Trophoblast cell (in vitro differentiated cells and primary cell): ENCODE measurements at places on chromosomes 2 and 18.
A peak's percentile ranks its signal among the peaks of the same experiment; 100 is the strongest.

- DNase-seq, result no peak
- no peaks in the 10 kb centered on the region for H3K27me3 ChIP-seq
- no peaks in the 10 kb centered on the region for H3K4me1 ChIP-seq
- H3K4me3 ChIP-seq, result no peak overlapping the region
- peaks cover 32% of the 10 kb centered on the region for H3K36me3 ChIP-seq
These were observed 64.1 kb downstream of the NRP2 start for GRCh38 chr2:205746420-205746785.

- no peak for DNase-seq
- H3K4me1 ChIP-seq, result no peaks in the 10 kb centered on the region
- H3K36me3 ChIP-seq, result no peaks in the 10 kb centered on the region
- no peak overlapping the region for H3K4me3 ChIP-seq
- no peaks in the 10 kb centered on the region for H3K27me3 ChIP-seq
- no peak overlapping the region for H3K27ac ChIP-seq
These were observed 303.4 kb downstream of the IRS1 start for GRCh38 chr2:226496273-226496550.

- no peaks in the 10 kb centered on the region for H3K27me3 ChIP-seq
- no peak for DNase-seq
- no peaks in the 10 kb centered on the region for H3K36me3 ChIP-seq
- H3K27ac ChIP-seq, result no peak overlapping the region
These were observed 223.4 kb downstream of the CCDC102B start for GRCh38 chr18:69021211-69021805.

GRCh38 chr2:179594268-179595112 is 266.9 kb downstream of the ZNF385B start:
- no peaks in the 10 kb centered on the region for H3K27me3 ChIP-seq
- H3K27ac ChIP-seq, result no peak overlapping the region
- H3K36me3 ChIP-seq, result no peaks in the 10 kb centered on the region
- DNase-seq, result no peak
- no peaks in the 10 kb centered on the region for H3K4me1 ChIP-seq

DNA sequence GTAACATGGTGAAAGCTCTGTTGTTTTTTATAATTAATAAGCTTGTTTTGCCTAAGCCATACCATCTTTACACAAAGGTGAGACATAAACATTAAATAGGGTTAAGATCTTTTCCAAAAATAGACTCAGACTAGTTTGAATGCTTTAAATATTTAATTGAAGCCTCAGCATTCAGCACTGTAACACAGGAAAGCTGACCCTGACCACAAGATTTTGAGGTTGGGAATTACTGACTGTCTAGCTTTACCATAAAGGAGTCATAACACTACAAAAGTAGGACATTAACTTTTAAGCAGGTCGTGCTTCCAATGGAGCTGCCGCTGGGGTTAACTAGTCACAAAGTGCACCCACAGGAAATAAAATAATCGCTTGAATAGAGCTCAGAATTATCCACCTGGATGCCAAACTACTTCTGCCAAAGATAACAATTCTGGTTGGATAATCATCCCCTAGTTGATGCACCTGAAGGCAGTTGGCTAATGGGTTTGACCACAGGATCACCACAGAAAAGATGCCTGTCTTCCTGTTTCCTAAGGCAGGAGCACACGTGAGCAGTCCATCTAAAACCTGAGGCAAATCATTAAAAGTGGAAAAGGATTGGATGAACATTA is 106.2 kb downstream of the COBLL1 start:
- H3K27ac ChIP-seq, result peak overlapping the region; percentile 19
- peaks cover 9% of the 10 kb centered on the region for H3K4me1 ChIP-seq
- no peak overlapping the region for H3K4me3 ChIP-seq
- DNase-seq, result no peak
- H3K36me3 ChIP-seq, result no peaks in the 10 kb centered on the region

DNA sequence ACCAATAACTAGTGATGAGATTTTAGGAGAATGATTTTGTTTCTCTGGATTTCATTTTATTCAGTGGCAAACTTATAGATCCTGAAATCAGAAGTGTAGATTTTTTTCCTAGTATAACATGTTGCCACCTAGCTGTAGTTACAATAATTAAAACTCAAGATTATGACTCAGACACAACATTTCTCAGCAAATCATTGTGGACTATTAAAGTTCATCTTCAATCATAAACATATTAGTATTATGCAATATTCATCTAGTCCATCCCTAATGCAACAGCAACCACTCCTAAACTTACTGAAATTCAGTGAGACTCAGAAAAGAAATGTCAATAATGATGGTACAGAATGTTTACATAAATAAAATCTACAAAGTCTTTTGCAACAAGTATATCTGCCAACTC is 51.3 kb downstream of the USP34 start:
- peaks cover 2% of the 10 kb centered on the region for H3K4me1 ChIP-seq
- no peak overlapping the region for H3K4me3 ChIP-seq
- H3K27ac ChIP-seq, result no peak overlapping the region
- DNase-seq, result no peak
- no peaks in the 10 kb centered on the region for H3K27me3 ChIP-seq

DNA sequence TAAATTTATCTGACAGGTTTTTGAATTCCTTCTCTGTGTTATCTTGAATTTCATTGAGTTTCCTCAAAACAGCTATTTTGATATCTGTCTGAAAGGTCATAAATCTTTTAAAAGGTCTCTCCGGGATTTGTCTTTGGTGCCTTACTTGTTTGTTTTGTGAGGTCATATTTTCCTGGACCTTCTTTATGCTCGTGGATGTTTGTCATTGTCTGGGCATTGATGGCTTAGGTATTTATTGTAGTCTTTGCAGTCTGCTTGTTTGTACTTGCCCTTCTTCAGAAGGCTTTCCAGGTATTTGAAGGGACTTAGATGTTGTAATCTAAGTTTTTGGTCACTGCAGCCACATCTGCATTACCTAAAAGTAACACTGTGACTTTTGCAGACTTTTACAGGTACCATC is 355.2 kb downstream of the PARD3B start:
- H3K4me1 ChIP-seq, result peaks cover 8% of the 10 kb centered on the region
- H3K36me3 ChIP-seq, result no peaks in the 10 kb centered on the region
- H3K4me3 ChIP-seq, result no peak overlapping the region
- peak overlapping the region; percentile 61 for H3K27ac ChIP-seq
- peak; percentile 2 for DNase-seq

- DNase-seq, result no peak
- H3K4me3 ChIP-seq, result no peak overlapping the region
- H3K4me1 ChIP-seq, result peaks cover 7% of the 10 kb centered on the region
- H3K27me3 ChIP-seq, result no peaks in the 10 kb centered on the region
These were observed 42.9 kb downstream of the MEX3C start for GRCh38 chr18:51154431-51155063.
